ENCODE measurements at places on chromosomes 5 and 9.
A peak's percentile ranks its signal among the peaks of the same experiment; 100 is the strongest.

DNA sequence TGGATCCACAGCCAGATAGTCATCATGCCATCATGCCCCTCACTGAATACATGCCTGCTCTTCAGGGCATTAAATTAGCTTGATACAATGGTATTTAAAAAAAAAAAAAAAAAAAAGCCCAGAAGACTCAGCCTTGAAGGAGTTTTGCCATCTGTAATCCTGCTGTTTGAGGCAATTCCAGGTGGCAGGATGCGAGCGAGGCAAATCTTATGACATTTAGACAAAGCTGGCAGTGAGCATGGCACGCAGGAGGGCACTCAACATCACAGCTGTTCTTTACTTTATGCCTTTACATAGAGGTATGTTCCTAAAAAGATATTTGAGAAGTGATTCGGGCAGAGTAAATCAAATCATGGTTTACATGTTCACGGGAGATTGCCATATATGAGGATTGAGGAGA, 692.0 kb upstream of the DMAC1 start:
- no peak for DNase-seq

DNA sequence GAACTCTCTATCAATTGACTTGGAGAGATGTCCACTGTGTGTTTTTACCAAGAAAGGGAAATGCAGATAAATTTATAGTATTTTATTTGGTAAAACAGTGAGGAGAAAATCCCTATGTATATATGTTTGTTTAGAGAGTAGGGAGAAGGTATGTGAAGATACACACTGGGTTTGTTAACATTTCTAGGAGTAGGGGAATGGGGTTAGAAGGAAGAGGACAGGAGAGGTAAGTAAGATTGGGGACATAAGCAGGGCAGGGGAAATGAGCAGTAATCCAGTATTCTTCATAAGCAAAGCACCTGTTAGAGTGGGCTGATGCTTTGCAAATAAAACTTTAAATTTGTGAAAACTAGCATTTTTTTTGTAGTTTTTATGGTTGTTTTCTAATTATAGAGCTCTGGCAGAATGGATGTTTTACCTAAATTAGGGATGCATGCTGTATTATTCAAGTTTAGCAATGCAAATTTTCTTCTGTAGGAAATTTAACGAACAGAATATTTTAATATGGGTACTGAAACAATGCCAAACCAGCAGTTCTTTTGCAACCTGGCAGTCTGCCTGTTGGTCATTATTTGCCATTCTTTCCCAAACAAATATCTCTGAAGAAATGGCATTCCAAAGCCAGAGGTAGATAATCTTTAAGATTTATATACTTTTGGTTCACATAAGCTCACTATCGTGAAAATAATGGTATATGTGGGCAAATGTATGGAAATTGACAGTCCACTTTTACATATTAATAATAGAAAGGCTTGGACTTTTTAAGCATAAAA, 19.4 kb upstream of the DCP2 start:
- DNase-seq = no peak

- DNase-seq = no peak
Observed at GRCh38 chr9:105264380-105264779, 19.9 kb downstream of the SLC44A1 start.

DNA sequence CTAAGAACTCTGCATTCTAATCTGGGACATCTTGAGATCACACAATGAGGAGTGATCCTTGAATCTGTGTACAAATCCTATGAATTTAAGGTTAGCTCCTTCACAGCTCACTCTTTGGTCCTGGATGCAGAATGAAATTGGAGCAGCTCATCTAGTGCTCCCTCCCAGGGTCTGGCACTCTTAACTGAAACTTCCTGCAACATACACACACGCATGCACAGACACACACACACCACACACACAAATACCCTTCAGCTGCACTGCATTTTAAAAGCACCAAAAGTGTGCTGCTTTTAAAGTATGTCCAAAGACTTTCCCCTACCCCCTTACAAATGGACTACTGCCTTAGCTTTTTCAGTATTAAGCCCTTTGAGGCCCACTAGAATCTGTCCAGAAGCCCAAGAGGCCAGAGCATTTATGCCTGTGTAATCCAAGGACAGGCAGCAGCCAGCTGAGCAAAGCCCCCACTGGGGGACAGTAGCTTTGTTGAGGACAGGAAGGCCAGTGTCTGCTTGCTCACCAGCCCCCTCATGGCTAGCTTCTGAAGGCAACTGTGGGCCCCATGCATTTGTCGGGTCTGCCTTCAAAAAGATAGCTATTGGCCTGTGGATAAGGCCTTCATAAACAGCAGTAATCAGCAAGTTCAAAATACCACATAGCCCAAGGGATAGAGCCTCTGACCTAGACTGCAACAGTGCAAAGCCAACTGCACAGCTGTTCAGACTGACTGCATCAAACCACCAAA, 43.6 kb downstream of the CDO1 start:
- DNase-seq = no peak

DNA sequence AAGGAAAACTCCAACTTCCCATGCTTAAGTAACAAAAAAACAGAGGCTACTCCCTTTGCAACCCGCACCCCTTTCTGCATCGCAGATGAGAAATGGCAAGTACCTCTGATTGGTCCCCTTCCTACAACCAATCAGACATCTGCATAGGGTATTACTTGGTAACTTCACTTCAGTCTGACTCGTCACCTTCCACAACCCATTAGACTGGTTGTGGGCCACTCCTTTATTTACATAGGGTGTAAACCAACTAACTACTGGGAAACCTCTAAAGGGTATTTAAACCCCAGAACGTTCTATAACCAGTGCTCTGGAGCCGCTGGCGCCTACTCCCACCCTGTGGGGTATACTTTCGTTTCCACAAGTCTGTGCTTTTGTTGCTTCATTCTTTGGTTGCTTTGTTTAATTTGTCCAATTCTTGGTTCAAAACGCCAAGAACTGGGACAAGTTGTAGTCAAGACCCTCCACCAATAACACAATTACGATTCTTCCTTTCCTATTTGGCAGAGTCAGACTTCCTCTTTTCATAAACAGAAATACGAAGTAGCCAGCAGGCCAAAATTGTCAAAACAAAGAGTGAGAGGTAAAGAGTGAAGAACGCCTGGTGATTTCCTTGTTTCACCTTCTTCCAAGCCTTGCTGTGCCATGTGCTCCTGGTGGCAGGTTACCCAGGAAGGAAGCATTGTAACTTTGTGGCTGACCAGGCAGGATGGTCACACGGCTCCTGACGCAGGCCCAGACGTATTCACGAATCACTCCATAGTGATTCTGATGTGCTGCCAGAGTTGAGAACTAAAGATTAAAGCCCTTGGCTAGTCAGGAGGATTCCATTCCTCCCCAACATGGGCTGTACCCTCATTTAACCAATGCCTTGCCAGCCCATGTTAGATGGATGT, 477.4 kb downstream of the ARHGEF28 start:
- DNase-seq = no peak

DNA sequence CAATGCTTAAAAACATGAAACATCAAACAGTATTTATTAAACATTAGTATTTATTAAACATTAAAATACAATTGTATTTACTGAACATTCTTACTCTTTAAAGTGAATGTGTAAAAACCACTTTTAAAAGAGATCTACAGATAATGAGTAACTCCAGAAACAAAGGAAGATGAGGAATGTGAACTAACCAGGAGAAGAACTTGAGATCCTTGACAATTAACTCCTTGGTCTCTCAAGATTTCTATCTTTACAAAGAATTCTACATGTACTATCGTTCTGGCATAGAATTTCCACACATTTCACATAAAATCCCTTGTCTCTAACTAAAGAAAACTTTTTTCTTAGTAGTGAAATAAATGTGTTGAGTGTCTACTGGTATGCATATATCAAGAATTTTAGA, 28.7 kb upstream of the IFNE start:
- DNase-seq = no peak

DNA sequence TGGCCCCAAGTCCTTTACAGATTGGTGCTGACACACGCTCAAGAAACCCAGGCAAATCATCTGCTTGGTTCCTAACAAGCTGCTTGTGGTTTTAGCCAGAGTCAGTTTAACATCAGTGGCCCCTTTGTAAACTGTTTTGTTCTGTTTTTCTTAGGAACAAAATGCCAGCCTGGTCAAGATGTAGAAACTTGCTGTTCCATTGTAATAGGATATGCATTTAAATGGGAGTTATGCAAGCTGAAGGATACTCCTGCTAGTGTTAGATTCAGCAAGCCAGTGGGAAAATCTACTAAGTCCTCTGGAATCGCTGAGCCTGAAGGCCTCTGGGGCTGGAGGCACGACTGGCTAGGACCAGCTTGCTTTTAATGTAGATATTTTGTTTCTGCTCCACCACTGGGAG, 391.1 kb downstream of the TLE4 start:
- DNase-seq = no peak

GRCh38 chr5:156974328-156974727, 11.3 kb upstream of the TIMD4 start:
- no peak for DNase-seq

DNA sequence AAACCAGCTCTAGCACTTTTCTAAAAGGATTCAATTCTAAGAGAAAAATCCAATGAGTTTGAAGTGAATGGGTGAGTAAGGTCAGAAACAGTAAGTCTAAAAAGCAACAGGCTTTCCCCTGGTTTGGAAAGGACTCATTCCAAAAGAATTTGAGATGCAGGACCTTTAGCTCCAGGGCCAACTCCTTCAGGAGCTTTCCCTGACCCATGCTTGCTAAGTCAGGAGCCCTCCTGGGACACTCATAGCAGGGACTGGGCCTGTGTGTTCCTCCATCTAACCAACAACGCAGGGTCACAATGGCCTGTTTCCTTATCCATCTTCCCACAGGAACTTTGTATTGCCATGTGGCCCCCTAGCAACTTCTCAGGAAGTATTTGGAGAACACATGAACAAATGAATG, 198.8 kb downstream of the FRMD3 start:
- DNase-seq = no peak

DNA sequence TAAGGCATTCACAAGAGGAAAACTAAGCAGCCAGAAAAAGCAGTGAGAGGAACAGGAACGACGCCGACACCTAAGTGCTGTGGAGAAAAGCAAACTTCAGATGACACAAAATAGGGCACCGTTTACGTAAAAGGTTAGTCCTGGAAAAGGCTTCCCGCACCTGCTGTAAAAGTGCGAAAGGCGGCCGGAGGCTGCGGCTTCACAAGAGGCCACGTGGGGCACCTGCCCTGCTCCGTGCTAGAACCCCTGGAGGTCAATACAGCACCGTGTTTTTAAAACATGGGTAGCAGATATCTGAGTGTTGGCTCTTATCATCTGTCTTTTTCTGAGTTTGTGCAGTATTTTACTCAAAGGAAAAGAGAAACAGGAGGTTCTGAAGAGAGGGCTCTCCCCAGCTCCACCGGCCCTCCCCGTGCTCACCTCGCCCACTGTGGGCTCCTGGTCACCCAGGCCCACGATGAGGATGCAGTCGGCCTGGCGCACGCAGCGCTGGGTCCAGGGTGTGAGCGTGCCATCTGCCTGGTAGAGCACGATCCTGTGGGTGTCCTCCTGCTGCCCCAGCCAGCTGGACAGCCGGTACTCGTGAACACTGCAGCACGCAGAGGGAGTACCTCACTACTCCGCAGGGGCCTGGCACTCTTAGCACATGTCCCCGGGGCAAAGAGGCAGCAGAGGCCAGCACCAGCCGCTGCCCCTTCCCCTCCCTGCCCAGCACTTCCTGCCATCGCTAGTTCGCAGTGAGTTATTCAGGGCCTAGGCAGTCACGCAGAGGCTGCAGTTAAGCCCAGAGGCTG, 21.0 kb upstream of the NSMF start:
- peak; percentile 48 for DNase-seq

DNA sequence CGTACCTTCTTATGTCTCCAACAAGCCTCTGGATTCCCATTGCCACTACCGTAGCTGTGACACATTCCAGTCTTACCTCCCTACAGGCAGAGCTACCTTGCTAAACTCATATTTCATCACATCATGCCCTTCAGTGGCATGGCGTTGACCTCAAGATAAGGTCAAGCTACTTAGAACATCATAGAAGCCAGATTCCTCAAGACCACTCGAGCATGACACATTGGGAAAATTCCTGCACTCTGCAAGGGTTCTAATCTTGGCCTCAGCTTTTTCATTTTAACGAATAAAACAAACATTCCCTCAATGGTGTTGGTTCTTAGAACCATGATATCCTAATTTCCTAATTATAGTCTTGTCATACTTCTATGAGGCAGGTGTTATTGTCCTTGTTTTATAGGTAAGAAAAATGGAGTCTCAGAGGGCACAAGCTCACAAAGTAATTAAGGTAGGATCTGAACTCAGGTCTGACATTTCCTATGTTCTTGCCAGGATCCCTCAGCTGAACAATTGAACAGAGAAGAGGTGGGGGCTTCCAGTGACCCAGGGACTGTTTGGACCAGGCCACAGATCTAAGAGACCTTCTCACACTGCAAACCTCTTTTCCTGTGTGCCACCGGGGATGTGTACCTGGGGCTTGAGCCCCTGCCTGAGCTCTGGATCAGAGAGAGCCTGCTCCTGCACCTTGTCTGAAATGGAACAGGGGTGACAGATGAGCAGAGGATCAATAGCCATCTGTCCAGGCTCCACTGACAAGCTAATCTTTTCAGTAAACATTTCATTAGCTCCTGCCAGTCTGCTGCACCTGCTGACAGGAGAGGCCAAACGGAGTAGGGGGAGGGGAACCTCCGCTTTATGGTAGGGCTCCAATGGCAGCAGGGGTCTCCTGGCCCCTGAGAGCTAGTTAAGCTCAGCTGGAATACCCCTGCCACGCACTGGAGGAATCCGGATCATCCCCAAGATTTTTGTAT, 49.3 kb downstream of the ALG2 start:
- no peak for DNase-seq

GRCh38 chr5:59648038-59648831, 245.3 kb downstream of the PDE4D start:
- DNase-seq = no peak

DNA sequence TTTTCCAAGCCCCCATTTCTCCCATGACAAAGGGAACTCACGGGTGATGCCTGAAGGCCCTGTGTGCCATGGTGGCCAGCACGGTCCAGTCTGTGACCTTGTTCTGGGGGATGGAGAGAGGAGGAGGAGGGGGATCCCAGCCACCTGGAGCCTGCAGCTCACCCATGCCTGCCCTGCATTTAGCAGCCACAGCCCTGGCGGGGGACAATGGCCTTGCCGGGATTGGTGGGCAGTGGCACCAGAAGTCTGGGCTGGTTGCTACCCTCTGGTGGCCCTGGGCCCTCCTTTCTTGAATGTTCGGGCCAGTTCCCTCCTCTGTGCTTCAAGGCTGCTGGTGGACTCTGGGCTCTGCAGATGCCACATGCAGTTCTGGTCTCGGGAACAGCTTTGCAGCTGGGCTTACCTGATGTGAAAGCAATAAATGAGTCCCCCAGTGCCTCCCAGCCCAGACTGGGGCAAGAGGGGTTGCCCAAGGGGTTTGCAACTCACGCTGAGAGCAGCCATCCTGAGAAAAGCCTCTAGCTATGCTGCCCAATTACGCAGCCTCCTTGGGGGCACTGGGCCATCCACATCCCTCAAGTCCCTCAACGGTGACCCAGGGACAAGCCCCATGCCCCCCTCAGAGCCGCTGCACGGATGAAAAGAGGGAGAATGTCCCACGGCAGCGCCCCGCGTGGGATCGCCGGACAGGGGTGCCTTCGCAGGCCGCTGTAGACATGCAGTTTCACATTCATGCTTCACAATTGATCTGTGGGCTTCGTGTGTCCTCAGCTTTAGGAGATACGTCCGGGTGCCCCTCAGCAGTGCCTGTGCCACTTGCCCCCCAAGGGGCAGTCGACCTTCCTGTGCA, 49.2 kb upstream of the FCN1 start:
- no peak for DNase-seq

GRCh38 chr5:178305801-178306200, 73.2 kb upstream of the PHYKPL start:
- no peak for DNase-seq
